ENCODE measurements at places on chromosomes 5 and 9.

- DNase-seq, result no peak
These were observed 28.7 kb upstream of the F2RL1 start for GRCh38 chr5:76789991-76790581.

GRCh38 chr5:149486726-149487635 lies 64.3 kb downstream of the CSNK1A1 start:
- no peak for DNase-seq

DNA sequence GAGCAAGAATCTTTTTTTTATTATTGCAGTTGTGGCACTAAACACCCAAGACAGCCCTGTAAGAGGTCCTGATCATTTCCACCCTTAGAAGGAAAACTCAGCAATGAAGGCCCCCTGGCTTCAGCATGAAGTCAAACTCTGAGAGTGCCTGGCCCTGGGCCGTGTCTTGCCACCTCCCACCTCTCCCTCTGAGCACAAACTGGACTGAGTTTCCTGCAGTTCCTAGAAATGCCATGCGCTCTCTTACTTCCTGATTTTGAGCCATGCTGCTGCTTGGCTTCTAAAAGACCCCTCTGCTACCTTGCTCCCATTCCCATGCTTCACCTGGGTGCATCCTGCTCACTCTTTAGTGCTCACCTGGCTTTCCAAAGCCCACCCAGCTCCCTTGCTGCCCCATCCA lies 140.4 kb upstream of the KLF9 start:
- DNase-seq, result no peak

GRCh38 chr5:41851116-41851515 lies 19.1 kb downstream of the OXCT1 start:
- DNase-seq, result no peak

GRCh38 chr9:71620746-71621145 lies 147.6 kb downstream of the CEMIP2 start:
- no peak for DNase-seq

- DNase-seq, result no peak
These were observed 9.7 kb downstream of the LYRM7 start for GRCh38 chr5:131180407-131180806.

DNA sequence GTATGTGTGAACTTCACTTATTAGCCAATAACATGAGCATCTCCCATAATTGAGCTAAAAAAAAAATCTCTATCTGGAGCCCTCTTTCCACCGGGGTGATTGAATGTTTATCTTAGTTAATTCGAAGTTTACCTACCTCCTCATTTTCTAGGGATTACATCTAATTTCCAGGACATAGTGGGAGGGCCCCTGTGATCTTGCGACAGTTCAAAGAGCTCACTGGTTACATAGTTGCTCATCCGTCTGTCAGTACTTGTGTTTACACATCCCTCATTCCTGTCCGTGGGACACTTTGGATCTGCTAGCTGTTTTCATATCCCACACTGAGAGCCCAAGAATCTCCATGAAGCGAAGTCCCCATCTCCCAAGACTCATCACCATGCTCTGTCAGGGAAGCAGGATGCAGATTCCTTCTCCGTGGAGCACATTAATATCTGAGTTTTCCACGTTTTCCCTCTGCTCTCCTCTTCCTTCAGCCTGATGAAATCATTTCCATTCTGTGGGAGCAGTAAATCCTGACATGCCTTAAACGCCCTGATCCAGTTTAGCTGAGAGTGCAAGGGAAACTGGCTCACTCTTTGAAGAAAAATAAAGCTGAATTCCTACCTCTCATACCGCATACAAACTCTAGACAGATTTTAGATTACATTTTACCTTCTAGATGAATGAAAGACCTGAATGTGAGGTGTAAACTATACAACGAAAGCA lies 10.2 kb upstream of the SFXN1 start:
- no peak for DNase-seq

- no peak for DNase-seq
These were observed 60.2 kb downstream of the KCNIP1 start for GRCh38 chr5:170563824-170564567.

GRCh38 chr9:96073531-96074480 lies 198.3 kb downstream of the ERCC6L2 start:
- DNase-seq, result no peak

GRCh38 chr9:135989157-135989556 lies 28.0 kb upstream of the UBAC1 start:
- no peak for DNase-seq

GRCh38 chr9:20698782-20699181 lies 14.7 kb downstream of the FOCAD start:
- DNase-seq, result no peak

DNA sequence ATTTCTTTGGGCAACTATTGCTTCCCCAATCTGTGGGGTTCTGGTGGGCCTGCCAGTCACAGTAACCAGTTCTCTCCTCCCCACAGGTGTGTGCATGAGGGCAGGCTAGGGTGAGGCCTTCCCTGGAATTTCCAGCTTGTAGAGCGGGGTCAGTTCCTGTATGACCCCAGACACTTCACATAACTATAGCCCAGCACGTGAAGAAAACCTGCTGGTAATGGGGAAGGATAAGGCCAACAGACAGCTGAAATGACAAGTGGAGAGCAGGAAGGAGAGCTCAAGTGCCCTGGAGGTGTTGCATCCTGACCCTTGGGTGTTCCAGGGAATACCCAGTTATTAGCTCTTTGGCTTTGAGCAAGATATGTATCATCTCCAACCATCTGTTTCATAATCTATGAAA lies 142.2 kb downstream of the CDC42SE2 start:
- DNase-seq, result no peak

DNA sequence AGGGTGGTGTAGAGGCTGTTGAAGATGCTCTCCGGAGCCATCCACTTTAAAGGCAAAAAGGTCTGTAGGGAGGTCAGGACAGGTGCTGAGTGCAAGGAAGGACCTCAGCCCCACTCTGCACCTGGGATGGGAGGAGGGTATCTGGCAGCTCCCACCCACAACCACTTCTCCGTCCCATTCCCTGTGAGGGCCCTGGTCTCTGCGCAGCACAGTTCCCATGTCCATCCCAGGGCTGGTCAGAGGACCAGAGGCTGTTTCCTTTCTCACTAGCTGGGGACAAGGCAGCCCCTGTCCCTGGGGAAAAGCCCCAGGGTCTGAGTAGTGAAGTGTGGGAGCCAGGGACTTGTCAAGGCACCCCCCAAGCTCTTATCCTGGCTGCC lies 33.7 kb upstream of the CSF1R start:
- no peak for DNase-seq

DNA sequence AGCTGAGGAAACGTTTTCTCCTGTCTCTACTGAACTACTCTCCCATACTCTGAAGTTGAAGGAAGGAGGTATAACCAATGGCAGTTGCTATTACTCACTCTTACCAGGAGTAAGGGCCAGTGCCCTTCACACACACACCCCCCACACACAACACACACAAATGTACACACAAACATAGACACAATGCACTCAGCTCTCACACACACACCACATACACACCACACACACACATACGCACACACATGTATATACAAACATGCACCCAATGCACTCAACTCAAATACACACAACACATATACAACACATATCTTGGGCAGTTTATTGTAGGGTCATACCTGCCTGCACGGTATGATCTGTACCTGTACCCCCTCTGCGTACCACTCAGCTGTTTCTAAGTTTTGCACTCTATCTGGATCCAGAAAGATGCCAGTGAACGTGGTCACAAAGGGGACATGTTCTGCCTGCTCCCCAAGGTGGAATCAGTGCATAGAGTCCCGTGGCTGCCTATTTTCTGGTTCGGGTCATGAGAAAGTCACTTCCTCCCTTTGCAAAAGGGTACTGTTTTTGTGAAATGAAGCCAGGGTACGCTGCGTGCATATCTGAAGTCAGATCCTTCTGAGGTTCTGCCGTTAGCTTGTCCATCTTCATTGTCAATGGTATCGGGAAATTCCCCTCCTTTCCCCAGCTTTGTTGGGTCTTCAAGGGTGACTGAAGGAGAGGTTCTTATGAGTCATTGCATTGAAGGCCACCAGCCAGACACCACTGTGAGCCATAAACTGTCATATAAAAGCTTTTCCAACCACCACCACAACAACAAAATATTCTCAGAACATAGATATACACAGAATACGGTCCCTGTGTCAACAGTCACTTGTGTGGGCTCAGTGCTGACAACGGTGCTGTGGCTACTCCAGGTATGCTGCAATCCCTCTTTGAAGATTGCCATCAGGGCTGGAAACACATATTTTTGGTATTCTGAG lies 131.9 kb downstream of the UGCG start:
- DNase-seq, result no peak

DNA sequence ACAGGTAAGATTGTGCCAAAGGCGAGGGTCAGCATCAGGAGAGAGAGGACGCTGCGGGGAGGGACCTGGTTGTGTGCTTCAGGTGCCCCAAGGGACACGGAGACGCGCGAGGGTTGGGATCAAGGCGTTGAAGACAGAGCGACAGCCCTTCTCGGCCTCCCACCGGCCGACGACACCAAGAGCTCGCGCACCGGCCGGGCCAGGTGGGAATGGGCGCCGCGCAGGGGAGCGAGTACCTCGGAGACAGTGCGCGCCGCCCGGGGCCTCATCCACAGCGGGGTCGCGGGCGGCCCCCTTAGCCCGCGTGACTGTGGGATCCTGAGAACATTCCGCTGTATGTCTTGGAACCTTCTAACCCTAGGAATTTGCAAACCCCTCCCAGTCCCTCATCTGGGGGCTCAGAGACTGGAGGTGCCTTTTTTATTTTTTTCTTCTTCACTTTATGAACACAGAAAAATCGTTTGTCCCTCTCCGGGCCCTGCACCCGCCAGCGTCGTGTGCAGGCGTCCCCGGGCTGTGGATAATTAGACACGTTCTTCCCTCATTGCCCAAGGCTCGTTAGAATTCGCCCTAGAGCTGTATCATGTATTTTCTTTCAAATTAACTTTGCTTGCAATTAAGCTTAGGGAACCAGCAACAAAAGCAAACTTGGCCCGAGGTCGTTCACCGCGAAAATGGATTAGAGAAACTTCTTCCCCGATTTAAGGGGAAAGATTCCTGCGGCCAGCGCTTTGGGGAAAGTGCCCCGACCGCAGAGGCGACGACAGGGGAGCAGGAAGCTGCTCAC lies 4.8 kb downstream of the FOXE1 start:
- DNase-seq, result no peak

GRCh38 chr9:115161446-115161845 lies 43.5 kb upstream of the TNC start:
- DNase-seq, result no peak

- no peak for DNase-seq
These were observed 30.5 kb upstream of the UBAP2 start for GRCh38 chr9:34079181-34079580.

- DNase-seq, result no peak
These were observed 567.7 kb downstream of the CAAP1 start for GRCh38 chr9:26324786-26325443.

GRCh38 chr5:169064093-169064492 lies 236.8 kb downstream of the SLIT3 start:
- DNase-seq, result no peak

DNA sequence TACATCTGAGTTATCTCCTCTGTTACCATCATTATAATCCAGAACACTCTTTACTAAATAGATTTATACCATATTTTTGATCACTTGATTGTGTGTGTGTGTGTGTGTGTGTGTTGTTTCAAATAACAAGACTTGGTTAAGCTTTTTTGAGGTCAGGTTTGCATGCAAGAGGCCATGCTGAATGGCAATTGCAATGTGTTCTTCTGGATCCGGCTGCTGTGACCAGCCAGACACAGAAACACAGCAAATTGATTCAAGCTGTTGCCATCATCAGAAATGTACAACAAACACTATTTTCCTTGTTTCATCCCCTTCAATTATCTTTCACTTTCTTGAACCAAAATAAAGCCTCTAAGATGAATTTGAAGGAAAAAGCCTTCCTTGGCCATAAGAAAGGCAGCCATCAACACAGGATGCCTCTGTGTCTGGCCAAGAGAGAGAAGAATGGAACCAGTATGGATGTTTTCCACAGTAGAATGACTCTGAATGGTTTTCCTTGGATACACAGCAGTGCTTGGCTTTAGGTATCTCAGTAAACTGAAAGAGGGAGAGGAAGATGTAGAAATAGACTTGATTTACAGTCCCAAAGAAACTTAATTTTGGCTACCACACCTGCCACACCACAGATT lies 53.9 kb downstream of the DPYSL3 start:
- DNase-seq, result no peak

- DNase-seq, result no peak
These were observed 14.4 kb upstream of the CDC20B start for GRCh38 chr5:55187370-55187769.

DNA sequence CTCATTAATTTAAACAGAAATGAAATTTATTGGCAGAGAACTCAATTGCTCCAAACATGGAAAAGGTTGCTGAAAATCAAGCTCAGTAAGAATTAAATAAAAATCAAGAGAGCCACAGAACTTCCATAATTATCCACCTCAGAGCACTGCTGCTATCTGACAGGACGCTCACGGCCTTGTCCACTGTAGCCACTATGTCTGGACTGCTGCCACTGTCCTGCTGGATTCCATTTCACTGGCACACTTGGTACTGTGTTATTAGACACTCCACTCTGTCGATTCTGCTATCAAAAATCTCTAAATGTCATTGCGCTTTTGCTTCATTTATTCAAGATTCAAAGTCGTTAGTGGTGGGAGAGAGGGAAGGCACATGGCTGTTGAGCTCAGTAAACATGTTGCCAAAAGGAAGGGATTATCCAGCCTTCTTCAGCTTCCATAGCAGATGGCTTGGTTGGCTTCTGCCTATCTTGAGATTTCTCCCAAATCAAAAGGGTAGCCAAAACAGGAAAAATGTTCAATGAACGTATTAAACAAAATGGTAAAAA lies 815.0 kb downstream of the CDH18 start:
- no peak for DNase-seq

DNA sequence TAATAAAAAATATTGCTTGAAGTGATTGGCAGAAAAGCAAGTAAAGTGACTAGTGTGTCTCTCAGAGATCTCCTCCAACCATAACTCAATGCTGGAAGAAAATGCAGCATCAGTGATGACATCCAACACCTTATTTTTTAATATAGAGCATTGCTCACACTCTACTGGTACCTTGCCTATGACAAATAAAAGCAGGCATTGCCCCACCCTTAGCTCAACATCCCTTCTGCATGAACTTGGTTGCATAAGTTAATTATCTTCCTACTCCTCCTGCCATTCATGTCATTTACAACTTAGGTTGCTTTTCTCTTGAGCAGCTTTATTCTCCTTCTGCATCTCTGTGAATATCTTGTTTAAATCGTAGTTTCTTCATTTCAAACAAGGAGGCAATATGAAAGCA lies 41.2 kb downstream of the FEM1C start:
- no peak for DNase-seq

GRCh38 chr5:143573568-143574170 lies 170.2 kb upstream of the NR3C1 start:
- no peak for DNase-seq

DNA sequence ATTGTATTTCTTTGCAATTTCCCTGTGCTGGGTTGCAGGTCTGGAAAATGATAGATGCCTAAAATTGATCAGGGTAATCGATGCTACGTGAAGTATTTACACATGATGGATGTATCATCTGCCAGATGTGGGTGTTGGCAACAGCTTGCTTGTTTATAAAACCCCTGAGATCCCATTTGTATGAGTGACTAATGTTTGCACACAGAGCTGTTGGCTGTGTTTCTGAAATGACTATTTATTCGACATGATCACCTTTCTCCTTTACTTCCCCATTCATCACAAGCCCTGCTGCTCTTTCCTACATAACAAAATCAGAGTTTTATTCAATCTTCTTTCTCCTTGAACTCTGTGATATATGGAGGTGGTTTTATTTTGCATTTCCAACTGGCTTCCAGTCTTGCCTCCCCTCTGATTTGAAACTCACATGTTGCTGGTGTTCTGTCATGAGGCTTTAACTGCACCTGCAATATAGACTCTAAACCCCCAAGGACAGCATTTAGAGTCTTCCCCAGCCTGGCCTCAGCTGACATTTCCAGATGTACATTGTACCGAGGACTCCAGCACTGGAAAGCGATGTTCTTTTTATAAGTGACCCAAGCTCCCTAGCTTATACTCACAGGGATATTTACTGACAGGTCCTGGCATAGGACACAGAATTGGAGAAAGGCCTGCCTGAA lies 50.7 kb upstream of the SHB start:
- DNase-seq, result no peak
